ENCODE measurements at places on chromosomes 5 and 9.
A peak's percentile ranks its signal among the peaks of the same experiment; 100 is the strongest.

- no peak for DNase-seq
These were observed 2.3 kb upstream of the ENG start for GRCh38 chr9:127856729-127857116.

DNA sequence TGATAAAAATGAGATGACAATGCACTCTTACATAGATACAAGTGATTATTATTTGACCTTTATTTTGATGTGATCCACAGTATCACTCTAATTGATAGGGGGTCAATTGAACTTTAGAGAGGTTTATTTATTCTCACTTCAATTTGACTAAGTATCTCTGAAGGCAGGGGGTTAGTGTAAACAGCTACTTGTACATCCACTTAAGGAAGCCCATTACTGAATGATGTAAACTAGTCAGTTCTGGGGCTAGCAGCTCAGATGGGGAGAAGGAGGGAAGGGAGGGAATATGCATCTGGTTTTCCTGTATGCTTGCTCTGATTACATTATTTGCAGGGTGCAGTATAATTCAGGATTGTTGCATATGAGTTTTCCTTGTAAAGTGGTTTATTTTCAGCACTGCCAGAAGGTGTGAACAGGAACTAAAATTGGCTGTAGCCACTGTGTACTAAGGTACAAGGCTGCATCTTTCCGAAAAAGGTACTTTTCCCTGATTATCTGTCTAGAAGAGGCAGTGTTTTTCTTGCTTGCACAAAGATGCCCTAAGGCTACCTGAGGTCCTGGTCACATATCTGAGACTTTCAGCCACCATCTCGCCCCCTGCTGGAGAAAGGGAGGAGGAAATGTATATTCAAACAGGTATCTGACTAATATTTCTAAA, 51.2 kb downstream of the MRPS27 start:
- peak; percentile 40 for DNase-seq

DNA sequence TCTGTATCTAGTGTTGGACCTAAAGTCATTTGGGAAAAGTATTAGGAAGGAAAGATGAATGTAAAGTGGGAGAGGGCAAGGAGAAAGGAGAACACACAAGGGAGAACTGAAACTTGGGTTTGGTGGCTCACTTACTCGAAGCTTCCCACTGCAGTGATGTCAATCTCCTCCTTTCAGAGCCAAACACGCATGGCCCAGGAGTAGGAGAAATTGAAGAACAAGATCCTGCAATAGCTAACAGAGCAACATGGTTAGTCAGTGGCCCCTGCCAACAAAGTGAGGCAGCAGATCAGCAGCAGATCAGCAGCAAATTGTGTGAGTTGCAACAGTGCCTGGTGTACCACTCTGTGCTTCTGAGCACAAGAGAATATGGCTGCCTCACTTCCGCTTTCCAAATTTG, 366.4 kb downstream of the PSAT1 start:
- DNase-seq = no peak

DNA sequence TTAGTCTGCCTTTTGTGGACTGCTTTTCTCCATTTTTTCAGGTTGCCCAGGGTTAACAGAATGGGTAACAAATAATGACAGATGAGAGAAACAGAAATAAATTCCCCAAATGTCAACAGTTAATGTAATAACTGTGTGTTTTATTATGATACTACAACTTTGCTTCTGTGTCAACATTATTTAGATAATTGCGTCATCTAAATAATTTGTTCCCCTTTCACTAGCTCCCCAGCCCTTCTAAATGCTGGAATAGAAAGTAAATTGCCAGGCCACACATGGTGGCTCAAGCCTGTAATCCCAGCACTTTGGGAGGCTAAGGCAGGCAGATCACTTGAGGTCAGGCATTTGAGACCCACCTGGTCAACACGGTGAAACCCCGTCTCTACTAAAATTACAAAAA, 53.5 kb downstream of the RNF38 start:
- no peak for DNase-seq

DNA sequence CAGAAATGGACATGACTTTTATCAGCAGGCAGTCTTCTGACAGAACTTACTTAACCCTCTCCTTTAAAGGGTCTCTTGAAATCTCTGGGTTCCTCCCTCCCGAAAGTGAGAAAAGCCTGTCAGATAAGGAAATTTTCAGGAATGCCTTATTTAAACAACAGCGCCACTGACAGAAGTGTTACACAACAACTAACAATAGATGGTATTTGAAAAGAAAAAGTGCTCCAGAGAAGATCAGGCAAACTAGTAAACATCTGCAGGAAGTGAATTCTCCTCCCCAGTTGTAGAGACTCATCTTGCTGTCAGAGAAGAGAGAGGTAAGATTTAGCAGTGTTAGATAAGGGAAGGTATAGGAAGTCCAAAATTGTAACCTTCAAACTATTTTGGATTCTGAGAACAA, 107.2 kb upstream of the NFIL3 start:
- no peak for DNase-seq

DNA sequence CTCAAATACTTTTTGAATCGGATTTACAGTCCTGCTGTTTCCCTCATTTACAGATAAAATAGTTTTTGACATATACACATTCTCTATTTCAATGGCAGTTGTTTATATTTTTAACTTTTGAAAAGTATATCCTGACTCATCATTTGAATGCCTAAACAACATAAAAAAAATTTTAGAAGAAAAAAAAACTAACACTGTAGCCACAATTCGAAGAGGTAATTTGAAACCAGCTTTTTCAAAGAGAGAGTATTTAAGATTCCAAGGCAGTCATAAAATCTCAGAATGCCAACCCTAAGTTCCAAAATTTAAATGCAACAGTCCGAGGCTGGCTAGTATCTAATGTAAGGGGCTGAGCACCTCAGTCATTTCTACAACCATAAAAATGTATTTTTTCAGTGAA, 626.8 kb downstream of the DNAH5 start:
- no peak for DNase-seq

- DNase-seq = no peak
These were observed 108.2 kb upstream of the NR3C1 start for GRCh38 chr5:143511736-143512135.

DNA sequence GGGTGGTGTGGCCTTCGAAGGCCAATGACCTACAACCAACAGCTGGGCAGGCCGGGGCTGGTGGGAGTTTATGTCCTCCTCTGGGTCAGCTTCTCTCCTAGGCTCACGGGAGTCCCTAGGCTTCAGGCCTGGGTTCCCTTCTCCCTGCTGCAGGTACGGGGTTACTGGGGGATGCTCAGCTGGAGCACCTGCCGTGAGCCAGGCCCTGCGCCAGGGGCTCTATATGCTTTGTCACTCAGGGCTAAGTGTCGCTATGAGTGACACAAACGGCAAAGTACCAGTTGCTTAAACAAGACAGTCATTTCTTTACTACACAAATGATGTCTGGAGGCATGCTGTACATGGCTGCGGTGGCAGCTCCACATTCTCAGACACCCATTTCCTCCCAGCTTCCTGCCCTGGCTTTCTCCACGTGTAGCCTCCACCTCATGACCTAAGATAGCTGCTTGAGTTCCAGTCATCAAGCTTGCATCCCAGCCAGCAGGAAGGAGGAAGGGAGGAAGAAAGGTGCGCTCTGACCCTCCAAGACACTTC, 22.5 kb upstream of the NINJ1 start:
- no peak for DNase-seq

- no peak for DNase-seq
These were observed 82.4 kb downstream of the PPP2R2B start for GRCh38 chr5:146796144-146796543.

DNA sequence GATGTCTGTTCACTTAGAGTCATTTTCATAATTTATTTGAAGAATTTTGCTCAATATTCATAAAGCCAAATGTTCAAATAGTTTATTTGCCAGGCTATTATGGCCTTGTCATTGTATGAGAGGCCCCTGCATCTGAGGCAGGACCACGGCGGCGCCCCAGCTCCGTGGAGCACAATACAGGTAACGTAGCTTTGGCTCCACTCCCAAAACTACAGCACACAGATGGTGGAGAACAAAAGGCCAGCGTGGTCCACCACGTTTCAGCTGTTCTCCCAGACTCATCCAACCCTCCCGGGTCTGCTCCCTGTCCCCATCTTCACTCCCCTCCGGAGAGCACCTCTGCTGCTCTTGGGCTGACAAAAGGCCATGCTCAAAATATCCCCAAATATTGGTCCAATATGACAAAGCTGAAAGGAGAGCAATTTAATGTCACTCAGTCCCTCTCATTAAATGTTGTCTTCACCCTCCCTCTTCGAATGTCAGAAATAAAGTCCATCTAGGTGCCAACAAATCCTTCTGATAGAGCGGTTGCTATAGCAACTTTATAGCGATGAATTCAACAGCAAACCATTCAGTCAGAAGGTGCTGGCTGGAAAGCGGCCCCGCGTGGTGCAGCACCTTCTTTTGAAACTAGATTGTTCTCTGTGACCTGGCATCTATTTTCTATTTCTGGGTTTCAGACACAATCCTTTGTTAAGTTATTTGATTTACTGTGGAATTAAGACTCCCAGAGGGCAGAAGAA, 504.3 kb downstream of the ARHGEF28 start:
- no peak for DNase-seq

DNA sequence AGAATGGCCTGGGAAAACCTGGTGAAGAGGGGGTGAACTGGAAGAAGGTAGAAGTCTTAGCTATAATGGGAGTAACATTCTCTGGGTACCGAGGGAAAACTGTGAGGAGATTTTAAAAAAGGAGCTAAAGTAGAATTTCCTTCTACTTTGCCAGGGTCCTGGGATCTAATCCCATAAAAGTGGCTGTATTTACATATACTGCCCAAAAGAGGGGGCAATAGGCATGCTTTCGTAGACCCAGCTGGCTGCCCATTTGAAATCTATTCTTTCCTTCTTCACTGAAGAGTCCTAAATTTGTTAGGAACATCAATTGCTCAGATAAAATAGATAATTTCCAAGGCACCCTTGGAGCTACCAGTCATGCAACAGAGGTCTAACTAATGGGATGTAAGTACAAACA, 159.2 kb downstream of the CDC42SE2 start:
- DNase-seq = no peak

GRCh38 chr5:318341-318897, 3.1 kb upstream of the AHRR start:
- DNase-seq = peak; percentile 47

- DNase-seq = no peak
These were observed 10.4 kb upstream of the ACTBL2 start for GRCh38 chr5:57493034-57493433.

DNA sequence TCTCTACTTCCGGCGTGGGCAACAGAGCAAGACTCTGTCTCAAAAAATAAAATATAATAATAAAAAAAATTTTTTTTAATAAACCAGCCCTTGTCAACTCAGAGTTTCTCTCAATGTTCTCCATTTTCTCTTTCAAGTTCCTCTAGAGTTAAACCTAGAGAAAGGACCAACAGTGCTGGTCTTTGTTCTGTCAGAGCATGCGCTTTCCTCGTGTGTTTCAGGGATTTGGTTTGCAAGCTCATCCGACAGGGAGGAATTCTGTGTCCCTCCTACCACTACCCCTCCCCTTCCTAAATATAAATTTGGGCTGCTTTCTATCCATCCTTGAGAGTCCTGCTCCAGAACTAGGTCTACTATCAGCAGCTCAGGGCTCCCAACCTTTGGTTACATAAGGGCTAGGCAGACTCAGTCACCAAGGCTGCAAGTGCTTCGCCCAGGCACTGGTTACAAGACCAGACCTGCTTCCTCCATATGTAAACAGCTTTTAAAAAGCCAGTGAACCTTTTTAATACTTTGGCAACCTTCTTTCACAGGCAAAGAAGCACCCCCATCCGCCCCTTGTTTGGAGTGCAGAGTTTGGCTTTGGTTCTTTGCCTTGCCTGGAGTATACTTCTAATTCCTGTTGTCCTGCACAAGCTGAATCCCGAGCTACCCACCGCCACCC, 13.5 kb downstream of the SETX start:
- DNase-seq = peak; percentile 8

DNA sequence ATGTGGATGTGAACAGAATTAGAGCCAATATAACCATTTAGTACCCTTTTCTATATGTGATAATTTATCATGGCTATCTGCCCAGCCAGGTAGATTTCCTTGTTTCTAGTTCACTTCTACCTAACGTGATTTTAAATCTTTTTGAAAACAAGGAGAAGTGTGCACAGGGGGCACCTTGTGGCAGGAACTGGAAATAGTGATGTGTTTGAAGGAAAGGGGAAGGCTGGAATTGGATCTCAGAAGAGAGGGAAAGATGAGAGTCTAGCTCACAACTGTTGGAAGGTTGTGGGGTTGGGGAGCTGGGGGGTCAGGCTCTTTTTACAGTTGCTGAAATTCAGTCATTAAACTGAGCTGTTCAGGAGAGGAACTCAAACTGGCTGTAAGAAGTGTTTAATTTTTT, 219.5 kb downstream of the KCTD16 start:
- peak; percentile 6 for DNase-seq

DNA sequence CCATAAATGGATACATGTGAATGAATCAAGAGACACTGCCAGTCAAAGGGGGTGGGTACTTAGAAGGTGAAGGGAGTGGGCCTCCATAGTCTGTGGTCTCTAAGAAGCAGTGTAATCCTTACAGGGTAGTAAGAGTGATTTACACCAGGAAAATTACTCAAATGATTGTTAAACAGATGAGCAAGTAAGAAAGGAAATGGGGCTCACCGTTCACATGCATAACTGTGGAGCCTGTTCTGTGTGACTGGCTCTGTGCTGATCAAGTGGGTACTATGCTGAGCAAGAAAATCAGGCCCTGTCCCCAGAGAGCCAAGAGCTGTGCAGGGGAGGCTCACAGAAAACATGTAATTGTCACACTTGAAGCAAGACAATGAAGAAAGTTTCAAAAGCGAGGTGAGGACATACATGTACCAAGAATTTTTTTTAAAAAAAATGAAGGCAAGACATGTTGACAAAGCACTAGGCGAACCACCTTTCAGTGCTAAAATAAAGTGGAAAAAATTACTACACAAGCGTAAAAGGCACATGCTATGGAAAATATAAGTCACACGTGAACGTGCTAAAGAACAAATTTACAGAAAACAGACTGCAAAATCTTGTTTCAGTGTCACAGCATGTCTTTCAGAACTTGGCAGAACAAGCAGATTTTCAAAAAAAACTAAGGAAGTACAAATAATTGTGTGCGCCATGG, 2.5 kb downstream of the BTNL8 start:
- DNase-seq = no peak

GRCh38 chr5:143304836-143305475, 98.5 kb downstream of the NR3C1 start:
- DNase-seq = no peak
